ENCODE measurements at places on chromosomes 13 and 19.

- DNase-seq = no peak
Observed at GRCh38 chr13:100644371-100644770, 30.2 kb downstream of the TMTC4 start.

DNA sequence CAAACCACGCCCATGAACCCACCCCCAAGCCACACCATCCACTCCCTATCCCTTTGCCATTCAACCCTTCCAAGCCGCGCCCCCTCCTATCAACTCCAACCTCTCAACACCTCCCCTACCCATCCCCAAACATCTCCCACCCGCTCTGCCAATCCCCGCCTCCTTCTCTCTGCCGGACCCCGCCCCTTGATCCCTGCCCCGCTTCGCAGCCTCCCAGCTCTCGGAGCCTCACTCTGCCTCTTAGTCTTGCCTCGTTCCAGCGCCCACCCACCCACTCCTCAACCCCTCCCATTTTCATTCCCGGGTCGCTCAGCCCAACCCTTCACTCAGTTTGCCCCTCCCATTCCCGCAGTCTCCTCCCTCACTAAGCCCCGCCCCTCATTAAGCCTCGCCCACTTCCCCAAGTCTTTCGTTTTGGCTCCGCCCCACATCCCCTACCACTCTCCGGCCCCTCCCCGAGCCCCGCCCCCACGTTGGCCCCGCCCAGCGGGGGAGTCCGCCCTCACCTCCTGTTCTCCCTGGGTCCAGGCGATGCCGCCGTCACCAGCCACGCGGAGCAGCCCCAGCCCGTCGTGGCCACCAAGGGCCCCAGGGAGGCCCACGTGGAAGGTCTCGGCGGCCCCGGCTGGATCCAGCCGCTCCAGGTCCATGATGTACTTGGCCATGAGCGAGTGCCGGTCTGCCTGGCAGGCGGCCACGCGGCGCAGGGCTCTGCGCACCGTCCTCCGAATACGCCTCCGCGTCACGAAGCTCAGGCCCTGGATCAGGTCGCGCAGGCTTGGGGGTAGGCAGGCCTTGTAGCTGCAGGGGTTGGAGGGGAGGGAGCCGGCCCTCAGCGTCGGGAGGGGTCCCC lies 5.7 kb downstream of the JAK3 start:
- DNase-seq = peak; percentile 55

DNA sequence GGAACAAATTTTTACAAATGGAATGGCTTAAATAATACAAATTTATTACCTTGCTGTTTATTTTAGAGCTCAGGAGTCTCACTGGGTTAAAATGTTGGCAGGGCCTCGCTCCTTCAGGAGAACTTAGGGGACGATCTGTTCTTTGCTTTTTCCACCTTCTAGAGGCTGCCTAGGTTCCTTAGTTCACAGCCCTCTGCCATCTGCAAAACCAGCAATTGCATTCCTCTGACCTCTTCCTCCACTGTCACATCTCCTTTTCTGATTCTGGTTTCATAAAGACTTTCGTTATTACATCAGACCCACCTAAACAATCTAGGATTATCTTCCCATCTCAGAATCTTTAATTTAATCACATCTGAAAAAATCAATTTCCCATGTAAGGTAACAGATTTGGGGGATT lies 249.6 kb upstream of the SPRY2 start:
- no peak for DNase-seq

- no peak for DNase-seq
Observed at GRCh38 chr19:41401483-41401882, 3.9 kb downstream of the BCKDHA start.

DNA sequence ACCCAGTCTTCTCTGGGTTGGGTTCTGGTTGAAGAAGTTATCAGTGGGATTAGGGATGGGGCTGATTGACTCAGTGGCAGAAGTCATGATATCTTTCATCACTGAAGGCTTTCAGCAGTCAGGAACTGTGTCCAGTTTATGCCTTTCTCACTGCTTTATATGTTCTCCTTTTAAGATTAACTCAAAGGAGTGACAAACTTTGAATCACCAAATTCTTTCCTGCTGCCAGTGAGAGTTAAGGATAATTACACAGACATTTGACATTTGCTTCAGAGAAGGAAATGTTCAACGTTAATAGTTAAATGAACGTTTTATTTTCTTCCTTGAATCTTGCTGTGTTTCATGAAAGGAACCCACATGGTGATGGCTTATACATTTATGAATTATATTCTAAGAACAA lies 41.0 kb upstream of the CNMD start:
- DNase-seq = no peak

GRCh38 chr13:21338639-21339278 lies 120.3 kb downstream of the ZDHHC20 start:
- no peak for DNase-seq

DNA sequence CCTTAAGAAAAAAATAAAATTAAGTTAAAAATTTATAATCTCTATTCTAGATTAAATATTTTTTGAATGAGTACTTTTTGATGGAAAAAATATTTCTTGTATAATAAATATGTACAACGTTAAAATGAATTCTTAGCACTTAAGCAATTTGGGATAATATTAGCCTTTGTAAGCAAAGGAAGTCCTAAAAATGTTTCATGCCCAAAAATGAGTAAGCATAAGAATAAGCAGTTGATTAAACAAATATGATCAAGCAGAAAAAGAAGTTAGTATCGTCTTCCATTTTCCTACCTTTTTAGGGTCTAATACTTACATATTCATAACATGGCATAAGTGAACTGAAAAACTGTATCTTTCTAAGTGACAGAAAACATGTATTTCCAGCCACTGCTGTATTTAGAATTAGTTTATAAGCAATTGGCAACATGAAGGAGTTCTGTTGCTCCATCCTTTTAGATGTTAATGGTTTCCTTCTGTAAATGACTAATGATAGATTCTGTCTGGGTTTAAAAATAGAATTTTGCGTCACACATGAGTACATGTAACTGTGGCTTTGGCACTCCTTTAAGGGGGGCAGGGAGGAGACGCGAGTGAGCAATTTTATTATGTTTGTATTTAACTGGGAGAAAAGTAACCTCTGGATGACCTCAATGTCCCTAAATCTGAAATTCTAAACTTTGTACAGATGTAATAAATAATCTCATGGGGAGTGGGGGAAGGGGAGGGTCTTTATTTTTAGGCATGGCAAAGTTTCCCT lies 237.4 kb downstream of the RGCC start:
- DNase-seq = no peak

DNA sequence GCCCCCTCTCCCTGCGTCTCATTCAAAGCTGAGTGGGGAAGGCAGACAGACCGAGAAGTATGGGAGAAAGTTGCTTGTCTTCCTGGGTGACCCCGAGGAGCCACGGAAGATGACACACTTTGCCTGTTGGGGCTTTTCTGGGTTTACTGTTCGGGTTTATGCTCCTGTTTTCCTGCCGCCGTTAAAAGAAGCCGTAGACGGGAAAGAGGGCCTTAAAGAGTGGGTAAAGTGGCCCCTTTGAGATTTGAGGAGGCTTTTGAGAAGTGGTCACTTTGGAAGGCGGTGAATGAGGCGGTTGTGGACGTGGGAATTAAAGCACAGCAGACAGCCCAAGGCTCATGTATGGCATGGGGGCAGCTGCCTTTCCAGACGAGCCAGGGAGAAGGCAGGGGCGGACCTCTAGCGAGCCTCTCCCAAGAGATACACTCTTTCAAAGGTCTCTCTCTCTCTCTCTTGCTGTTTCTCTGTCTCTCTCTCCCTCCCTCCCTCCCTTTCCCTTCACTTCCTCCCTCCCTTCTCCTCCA lies 493 bp upstream of the LHFPL6 start:
- DNase-seq = no peak

DNA sequence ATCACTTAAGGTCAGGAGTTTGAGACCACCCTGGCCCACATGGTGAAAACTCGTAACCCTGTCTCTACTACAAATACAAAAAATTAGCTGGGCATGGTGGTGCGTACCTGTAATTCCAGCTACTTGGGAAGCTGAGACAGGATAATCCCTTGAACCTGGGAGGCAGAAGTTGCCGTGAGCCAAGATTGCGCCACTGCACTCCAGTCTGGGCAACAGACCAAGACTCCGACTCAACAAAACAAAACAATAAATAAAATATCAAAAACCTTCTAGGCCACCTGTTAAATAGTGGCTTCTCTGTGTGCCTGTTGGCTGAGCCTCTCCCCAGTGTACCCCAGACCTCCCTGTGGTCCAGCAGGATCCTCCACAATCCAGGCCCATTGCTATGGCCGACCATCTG lies 3.3 kb upstream of the PSMD8 start:
- no peak for DNase-seq

All from activated T-cell treated with anti-CD3 and anti-CD28 coated beads, Interleukin-2, amount 50 U/mL, for 1 hour (primary cell).